CD4-positive, alpha-beta T cell treated with Interleukin-12 subunit alpha and Interleukin-12 subunit beta, for 1 hour (primary cell): ENCODE measurements at places on chromosomes 5 and 9.

DNA sequence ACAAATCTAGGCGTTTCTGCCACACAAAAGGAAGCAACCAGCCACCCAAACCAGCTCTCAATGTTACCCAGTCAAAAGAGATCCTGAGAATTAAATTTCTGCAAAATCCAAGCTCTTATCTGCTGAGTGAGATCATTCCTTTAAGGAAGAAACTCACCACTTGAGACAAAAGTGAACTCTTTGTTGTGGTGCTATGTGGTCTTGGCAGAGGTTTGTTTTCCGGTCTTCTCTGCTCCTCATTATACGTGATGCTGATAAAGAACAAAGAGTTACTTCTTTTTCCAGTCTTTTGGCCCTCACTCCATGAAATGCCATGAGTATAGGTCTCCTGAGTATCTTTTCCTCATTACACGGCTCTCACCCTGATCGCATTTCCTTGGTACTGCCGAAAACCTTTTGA is 82.1 kb downstream of the PRKACG start:
- no peak for DNase-seq

DNA sequence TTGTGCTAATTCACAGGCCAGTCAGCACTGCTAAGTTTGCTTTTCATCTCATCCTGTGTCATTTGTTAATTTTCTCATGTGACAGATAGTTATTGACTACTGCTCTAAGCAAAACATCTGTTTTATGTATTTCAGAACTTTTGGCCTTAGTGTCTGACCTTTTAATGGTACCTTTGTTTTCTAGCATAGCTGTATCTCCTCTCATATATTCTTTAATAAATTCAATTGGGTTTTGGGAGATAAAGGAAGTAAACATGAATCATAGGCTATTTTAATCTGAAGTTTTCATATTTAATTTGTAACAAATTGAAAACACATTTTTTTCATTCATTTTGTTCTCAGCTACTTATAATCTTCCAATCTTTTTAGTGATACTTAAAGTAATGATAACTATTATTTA is 13.1 kb downstream of the NDUFAF2 start:
- no peak for DNase-seq

DNA sequence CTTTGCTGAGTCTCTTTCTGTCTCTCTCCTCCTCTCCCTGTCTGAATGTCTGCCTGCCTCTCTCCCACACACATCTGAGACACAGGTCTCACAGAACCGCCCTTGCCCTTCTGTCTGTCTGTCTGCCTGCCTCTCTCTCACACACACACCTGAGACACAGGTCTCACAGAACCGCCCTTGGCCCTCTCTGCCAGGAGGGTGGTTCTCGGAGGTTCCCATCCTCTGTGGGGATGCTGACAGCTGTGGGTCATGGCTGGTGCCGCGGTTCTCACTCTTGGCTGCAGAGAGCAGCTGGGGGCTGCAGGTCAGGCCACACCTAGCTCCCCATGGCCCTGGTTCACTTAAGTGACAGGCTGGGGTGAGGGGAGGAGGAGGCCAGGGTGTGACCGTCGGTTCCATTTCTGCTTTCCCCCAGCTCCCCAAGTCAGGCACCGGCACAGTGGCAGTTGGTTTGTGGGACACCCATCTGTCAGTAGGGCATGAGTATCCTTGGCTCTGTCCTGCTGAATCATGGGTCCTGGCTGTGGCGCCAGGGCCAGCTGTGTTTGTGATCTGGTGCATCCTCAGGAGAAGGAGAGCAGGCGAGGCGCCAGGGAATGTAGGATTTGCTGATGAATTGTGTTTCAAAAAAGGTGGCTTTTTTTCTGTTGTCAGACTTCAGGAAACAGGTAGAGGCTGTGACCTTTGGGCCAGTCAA is 42.3 kb upstream of the CLPTM1L start:
- DNase-seq: no peak

DNA sequence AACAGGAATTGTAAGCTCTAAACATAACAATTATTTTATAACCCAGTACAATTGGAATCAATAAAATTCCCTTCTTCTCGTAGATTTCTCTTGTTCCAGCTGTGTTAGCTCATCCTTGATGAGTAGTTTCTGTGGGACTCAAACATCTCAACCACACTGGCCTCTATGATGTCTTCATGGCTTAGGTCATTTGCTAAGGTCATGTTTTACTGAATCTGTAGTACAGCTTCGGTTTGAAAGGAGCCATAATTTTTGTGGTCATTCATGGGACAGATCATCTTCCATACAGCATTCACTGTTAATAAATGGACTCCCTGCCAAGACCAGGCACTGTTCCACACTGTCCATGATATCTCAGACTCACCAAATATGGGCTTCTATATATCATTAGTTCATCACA is 369.0 kb upstream of the RFX3 start:
- DNase-seq: no peak

GRCh38 chr5:25334350-25334749 is 689.6 kb upstream of the CDH10 start:
- DNase-seq: no peak

- no peak for DNase-seq
Observed at GRCh38 chr5:151913425-151913824, 11.2 kb downstream of the GLRA1 start.

DNA sequence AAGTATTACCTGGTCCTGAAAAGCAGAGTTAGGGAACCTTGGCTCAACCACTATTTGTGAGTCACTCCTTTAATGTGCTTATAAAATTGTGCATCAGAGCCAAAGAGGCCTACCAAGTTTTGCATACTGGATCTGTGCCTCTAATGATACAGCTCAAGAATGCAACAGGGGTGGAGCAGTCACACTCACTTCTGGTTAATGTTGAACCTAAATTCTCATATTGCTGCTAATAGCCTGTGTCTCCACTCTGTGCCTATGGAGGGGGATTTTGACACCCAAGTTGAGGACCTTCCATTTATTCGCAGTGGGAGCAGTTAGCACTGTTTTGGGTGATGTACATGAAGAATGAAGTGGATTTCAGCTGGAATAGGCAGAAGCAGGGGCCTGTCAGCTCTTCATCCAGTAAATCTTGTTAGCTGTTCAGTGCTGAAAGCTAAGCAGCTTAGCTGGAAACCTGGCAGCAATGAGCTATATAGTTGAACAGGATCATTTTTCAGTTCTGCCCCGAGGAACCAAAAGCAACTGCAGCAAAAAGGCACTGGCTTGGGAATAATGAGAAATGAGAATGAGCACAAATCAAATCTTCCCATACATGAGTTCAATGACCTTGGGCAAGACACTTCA is 9.7 kb downstream of the SH3TC2 start:
- DNase-seq: no peak

- no peak for DNase-seq
Observed at GRCh38 chr5:73494721-73495120, 3.5 kb upstream of the BTF3 start.

DNA sequence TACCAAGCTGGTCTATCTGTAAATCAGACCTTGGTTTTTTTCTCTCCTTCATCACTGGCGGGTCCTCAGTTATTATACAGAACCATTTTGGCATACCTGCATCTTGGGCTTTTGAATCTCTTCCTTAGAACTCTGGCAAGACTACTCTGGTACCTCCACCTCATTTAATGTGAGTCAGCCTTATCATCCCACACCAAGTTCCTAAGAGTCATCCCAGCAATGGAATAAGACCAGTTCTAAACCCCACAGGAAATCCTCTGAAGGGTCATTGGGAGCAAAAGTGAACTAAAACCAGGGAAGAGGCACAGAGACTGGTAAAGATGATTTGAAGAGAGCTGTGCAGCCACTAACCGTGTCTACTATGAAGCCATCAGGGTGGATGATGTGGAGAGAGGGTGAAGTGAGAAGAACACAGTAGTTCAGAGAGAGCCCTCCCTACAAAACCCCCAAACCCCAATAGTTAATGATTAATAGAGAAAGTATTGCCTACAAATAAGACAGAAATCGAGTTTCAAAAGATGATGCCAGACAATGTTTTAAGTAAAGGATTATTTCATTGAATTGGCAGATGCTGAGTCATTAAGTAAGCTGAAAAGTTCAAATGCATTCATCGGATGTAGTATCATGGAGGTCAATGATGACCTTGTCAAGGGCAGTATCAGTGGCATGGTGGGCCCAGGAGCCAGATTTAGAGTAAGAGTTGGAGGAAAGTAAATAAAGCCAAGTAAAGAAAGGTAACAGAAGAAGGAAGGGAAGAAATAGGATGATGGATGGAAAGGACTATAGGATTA is 85.4 kb downstream of the PCSK1 start:
- no peak for DNase-seq

DNA sequence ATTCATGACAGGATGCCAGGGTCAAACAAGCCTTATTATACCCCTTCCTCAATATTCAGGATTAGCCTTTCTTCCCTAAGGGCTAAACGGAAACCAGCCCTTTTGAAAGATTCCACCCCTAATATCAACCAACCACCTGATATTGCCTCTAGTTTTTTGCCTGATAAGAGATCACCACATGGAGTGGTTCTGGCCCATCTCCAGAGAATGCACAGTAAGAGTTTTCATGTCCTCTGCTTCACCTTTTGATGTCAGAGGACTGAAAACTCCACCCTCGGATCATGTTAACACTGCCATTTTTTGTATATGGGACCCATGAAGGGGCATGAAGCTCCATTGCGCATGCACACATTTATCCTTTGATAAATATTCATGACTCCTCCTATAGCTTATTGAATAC is 5.8 kb upstream of the LNPEP start:
- DNase-seq: no peak

GRCh38 chr9:26296910-26297572 is 595.6 kb downstream of the CAAP1 start:
- no peak for DNase-seq

GRCh38 chr5:13505326-13505725 is 439.2 kb downstream of the DNAH5 start:
- no peak for DNase-seq

GRCh38 chr5:58738336-58738735 is 155.5 kb downstream of the RAB3C start:
- DNase-seq: no peak

DNA sequence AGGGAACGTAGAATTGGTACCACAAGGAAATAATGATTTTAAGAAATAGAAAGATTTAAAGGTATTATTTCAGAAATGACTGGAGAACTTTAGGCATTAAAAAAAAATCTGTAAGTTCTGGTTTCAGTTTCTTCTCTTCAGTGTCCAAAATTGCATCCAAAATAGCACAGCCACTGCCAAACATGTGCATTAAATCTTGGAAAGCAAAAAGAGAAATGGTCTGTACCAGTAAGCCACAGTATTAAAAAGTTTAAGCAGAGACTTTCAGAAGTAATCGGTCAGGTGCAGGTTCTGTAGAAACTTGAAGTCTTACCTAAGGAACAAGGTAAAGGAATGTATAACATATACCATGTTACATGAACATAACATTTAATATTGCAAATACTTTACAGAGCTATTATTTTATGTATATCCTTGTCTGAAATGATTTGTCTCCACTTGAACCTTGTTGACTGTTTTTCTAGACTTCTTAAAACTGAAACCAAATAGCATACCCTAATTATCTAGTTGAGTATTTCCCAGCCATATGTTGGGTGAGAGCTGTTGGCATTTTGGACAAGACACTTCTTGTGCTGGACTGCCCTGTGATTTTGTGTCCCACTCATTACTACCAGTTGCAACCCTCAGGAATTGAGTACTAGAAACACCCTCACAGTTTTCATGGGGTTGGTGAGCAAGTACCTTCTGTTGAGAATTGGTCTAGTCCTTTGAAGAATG is 32.1 kb downstream of the NIPBL start:
- DNase-seq: no peak

DNA sequence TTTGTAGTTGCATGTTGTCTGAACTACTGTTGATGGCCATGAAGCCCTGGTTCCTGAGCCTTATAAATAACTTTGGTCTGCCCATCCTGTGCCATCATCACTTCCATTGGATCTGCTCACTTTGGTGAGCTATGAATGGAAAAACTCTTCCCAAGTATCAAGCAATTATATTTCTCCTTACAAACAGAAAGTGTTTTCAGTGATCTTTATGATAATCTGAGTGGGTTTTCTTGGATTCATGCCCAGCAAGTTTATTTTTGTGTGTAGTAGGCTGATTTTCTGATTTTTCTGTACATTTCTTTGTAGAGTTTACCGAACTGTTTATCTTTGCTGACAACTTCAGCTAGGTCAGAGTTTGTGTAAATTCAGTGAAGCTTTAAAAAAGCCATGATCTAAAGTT is 31.0 kb downstream of the CAMK4 start:
- DNase-seq: no peak

DNA sequence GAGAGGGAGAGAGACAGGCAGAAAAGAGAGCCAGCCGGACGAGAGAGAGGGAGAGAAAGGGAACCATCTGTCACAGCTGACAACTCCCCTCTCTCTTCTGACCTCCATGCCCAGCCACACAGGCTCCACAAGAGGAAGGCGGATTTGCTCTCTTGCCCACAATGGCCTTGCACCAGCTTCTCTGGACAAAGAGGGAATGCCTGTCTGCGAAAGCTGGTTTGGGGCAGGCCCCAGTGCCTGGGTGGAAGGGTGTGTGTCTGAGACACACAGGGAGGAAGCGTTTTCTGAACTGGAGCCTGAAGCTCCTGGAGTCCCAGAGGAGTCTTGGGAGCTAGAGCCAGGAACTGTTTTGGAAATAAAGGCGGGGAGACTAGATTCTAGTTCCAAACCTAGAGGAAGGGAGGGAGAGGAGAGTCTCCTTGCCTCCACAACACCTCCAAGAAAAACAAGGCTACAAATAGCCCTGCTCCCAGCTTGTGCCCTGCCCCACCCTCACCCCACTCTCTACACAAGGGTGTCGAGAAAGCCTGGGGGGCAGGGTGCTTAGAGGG is 12.5 kb downstream of the C1QTNF2 start:
- DNase-seq: no peak

DNA sequence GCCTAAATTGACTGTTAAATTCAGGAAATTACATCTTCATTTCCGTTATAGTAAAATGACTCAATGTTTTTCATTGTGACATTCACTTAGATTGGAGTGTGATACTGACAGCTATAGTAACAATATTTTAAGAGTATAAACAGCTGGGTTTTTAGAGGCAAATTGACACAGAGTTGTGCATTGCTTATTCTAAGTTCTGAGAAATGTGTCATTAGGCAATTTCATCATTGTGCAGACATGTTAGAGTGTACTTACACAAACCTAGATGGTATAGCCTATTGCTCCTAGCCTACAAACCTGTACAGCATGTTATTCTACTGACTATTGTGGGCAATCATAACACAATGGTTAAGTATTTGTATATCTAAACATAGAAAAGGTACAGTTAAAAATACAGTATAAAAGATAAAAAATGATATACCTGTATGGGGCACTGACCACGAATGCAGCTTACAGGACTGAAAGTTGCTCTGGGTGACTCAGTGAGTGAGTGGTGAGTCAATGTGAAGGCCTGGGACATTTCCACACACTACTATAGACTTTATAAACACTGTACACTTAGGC is 132.7 kb downstream of the PDE4D start:
- DNase-seq: no peak

DNA sequence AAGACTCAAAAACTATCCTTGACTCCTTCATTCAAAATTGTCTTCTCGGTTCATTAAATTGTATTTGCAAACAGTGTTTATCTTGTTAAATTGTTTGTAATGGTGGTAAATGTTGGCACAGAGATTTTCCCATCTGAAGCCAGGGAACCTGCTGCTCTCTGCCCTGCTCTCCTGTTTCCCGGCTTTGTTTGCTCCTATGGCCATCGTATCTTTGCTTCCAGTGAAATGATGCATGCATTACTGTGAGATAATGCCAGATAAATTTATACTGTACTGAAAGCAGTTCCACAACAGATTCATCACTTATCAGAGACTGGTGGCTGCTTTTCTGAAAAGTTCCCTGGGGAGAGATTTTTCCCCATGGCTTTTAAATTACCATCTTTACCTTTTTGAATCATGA is 81.4 kb downstream of the CD180 start:
- no peak for DNase-seq
